ENCODE measurements at places on chromosomes 12 and 14. TPM values are rescaled to one million over a fixed set of nuclear protein-coding genes. Genes with fewer than 3 reads are reported as not detected.

TAS2R9 gene
- total RNA-seq = not detected

CHMP4A gene
- total RNA-seq = 30.1 TPM

DNA sequence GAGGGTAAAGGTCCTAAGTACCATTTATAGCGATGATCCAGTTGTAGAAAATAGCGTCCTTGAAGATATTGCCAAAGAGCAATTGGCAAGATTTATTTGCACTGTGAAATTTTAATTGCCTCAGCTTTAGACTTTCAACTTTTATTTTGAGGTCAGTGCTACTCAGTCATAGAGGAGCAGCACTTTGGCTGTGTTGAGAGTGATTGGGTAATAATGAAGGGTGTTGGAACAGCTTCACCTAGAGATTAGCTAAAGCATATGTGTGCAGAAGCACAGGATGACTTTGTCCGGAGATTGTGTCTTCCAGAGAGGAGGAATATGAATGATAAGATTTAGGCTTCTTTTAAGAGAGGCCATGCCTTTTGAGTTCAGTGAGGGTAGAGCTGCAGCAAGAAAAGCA lies 164.8 kb downstream of the NPAS3 start:
- DNase-seq = no peak

DNA sequence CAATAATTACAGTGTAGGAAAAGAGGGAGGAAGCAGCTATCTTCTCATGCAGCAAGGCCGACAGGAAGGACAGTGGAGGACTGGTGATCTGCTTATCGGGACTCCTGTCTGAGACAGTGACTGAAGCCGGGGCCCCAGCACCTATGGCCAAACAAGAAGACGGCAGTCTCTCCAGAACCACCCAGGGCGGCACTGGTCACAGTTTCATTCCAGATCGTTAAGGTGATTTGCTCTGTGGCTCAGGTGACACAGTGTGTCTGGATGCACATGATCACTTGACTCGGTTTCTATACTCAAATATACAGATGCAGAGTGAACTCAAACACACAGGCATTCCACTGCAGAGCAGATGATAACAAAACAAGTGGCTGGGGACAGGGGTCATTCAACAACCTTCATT lies 52.1 kb upstream of the CORO1C start:
- peak; percentile 28 for DNase-seq

DNA sequence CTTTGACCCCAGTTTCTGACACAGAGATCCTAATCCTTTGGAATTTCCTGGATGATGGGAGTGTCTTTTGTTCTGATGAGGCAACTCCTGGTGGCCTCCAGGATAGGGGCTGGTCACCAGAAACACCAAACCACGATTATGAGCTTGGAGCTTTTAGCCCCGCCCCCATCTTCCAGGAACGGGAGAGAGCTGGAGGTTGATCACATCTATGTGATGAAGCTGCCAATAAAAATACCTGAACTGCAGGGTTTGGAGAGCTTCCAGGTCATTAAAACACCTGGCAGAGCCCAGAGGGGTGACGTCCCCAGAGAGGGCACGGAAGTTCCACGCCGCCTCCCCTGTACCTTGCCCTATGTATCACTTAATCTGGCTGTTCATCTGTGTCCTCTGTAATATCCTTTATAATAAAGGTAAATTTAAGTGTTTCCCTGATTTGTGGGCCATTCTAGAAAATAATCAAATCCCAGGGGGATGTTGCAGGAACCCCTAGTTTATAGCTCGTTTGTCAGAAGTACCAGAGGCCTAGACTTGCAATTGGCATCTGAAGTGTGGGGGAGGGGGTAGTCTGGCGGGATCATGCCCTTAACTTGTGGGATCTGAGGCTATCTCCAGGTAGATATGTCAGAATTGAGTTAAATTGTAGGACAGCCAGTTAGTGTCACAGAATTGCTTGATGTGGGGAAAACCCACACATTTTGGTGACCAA lies 21.2 kb downstream of the APPL2 start:
- no peak for DNase-seq

- no peak for DNase-seq
These were observed 71.7 kb downstream of the DNAH10 start for GRCh38 chr12:123833830-123834229.

DNA sequence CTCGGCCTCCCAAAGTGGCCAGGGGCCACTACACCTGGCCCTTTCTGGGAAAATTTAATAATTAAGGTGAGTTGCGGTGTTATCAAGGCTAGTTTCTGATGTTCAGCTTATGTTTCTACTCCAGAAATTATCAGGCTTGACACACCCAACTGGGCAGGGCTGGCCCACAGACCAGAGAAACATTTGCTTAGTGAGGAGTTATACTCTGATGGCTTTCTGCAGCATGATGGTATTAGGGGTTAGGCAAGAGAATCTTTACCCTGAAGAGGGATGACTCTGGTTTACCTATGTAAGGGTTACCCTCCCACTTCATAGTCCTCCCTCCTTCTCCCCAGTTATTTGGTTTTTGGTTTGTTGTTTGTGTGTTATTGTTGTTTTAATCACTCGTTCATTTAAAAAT lies 24.5 kb upstream of the HECTD1 start:
- no peak for DNase-seq

SLC5A8 gene
- total RNA-seq = not detected

- DNase-seq = no peak
These were observed 3.8 kb downstream of the CCDC88C start for GRCh38 chr14:91413547-91414474.

NEK9 gene
- total RNA-seq = 119 TPM

HAL gene
- total RNA-seq = 0.27 TPM

GRCh38 chr12:85029456-85029855 lies 6.6 kb downstream of the TSPAN19 start:
- DNase-seq = no peak

HHIPL1 gene
- total RNA-seq = 1.5 TPM

VRTN gene
- not detected for total RNA-seq

LIN7A gene
- total RNA-seq = 14.4 TPM

DNA sequence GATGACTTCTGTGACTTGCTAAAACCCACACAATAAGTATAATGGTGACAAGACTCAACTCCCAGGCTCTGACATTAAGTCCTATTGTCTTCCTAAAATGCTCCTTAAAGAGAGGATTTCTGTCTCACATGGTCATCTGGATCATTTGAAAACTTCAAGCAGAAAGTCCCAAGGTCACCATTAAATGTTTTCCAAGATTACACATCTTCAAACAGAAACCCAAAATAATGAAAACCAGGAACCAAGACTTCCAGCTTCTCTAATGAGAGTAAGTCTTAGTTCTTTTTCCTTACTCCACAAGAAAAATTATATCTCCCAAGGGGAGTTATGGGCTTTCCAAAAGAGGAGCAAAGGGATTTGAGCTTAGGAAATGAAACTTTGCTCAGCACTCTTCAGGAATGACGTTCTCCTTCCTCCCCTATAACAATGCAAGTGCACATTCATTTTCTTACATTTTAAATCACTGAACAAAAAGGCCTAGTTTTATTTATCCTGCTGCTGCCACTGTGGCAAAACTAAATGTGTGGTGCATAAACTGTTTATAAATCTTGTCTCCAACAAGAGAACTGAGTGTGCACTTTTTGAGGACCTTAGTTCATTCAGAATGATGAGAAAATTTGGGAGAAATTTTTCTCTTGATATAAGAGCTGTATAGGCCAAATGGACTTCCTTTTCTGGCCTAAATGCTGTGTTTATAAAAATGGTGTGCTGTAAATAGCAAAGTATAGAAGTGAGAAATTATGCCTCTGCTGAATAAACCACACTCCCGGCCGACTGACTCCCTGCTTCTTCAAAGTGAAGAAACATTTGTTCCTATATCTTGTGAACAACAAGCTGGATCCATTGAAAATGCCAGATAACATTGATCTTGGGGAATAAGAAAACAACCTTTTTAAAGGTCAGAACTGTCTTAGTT lies 148.4 kb upstream of the PLEKHG7 start:
- DNase-seq = no peak

- DNase-seq = peak; percentile 49
These were observed 57.9 kb downstream of the KDM2B start for GRCh38 chr12:121522971-121523370.

DNA sequence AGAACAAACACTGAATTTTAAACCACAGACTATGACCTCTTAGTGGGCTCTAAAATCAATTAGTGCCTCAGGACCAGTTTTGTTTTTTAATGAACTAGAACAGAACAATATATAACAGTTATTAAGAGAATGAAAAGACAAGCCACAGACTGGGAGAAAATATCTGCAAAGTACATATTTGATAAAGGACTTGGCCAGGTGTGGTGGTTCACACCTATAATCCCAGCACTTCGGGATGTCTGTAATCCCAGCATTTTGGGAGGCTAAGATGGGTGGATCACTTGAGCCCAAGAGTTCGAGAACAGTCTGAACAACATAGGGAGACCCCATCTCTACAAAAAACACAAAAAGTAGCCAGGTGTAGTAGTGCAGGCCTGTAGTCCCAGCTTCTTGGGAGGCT lies 36.2 kb downstream of the PPP1R13B start:
- DNase-seq = no peak

FBXO34 gene
- 27.2 TPM for total RNA-seq

DNA sequence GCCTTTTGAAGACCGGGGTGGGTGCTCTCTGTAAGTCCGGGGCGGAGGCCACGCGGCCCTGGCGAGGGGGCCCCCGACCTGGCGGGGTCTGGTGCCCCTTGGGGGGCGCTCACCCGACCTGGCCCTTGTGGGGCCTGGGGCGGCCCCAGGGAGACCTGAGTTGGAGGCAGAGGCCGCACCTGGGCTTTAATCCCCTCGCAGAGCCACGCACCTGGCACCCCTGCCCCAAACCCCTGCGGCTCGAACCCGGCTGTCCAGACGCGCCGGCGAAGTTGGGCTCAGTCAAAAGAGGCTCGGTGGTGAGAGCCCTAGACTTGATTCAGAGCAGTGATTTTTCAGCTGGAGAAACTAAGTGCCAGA lies 267 bp downstream of the CFAP251 start:
- DNase-seq = no peak

MLEC gene
- total RNA-seq = 130 TPM

C12orf60 gene
- total RNA-seq = 1.3 TPM

DNA sequence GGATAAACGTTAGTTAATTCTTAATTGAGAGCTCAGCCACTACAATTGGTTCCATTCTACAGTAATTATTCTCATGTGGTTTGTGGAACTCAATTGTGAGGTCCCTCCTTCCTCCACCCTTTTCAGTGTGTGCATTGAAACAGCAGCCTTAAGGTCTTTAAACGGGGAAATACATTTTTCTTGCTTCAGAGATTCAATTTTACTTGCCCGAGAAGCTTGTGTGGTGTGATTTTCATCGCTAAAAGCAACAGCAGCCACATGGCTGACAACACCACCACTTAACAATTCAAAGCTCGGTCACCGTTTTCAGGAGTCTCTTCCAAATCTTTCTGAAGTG lies 733 bp upstream of the PPFIBP1 start:
- no peak for DNase-seq

Measured in left ventricle myocardium superior (tissue), 1 donor.